A549 treated with AZD2906 at 1 μM for 4 hours (cell line): ENCODE measurements at places on chromosomes 6 and 20. TPM values are rescaled to one million over a fixed set of nuclear protein-coding genes. Genes with fewer than 3 reads are reported as not detected.

TRIM10 gene
- total RNA-seq: 0.01 TPM in 1 of 5 replicates, not detected in the others

OTOR gene
- total RNA-seq: not detected in 5 replicates

NPBWR2 gene
- not detected in 5 replicates for total RNA-seq

PDE7B gene
- 0.51 to 0.87 TPM (median 0.66 TPM) in 5 replicates for total RNA-seq

IMPG1 gene
- total RNA-seq: not detected in 5 replicates

HELZ2 gene
- 30.2 to 39.3 TPM (median 31.3 TPM) in 5 replicates for total RNA-seq

MTCH1 gene
- 116 to 134 TPM (median 132 TPM) in 5 replicates for total RNA-seq

CYP39A1 gene
- total RNA-seq: 0.03 to 0.07 TPM in 2 of 5 replicates, not detected in the others

RSPO3 gene
- total RNA-seq: 59.5 to 80.5 TPM (median 63.8 TPM) in 5 replicates

LGSN gene
- total RNA-seq: 2.2 to 2.4 TPM (median 2.3 TPM) in 5 replicates

MOCS1 gene
- total RNA-seq: 2.2 to 3.0 TPM (median 2.6 TPM) in 5 replicates

HLA-DOA gene
- total RNA-seq: 0.05 TPM in 1 of 5 replicates, not detected in the others

RHAG gene
- 0.05 to 0.06 TPM in 2 of 5 replicates, not detected in the others for total RNA-seq

FOXA2 gene
- 13.0 to 20.1 TPM (median 17.9 TPM) in 5 replicates for total RNA-seq

PRDM1 gene
- 5.0 to 6.7 TPM (median 5.5 TPM) in 5 replicates for total RNA-seq

EPHA7 gene
- 0.03 to 0.13 TPM (median 0.06 TPM) in 5 replicates for total RNA-seq

SLC35D3 gene
- 0.05 to 0.09 TPM (median 0.09 TPM) in 4 of 5 replicates, not detected in the other for total RNA-seq

GMPR gene
- 3.9 to 6.8 TPM (median 5.6 TPM) in 5 replicates for total RNA-seq

SPATA25 gene
- total RNA-seq: 0.23 to 0.48 TPM (median 0.30 TPM) in 5 replicates

ARFGEF3 gene
- total RNA-seq: 0.45 to 0.59 TPM (median 0.53 TPM) in 5 replicates

GRM4 gene
- 0.08 to 0.17 TPM (median 0.14 TPM) in 5 replicates for total RNA-seq

PRSS16 gene
- 3.2 to 3.5 TPM (median 3.5 TPM) in 5 replicates for total RNA-seq

PNRC1 gene
- 26.8 to 38.5 TPM (median 34.2 TPM) in 5 replicates for total RNA-seq

ENPP5 gene
- 0.04 TPM in 1 of 5 replicates, not detected in the others for total RNA-seq

TPMT gene
- 5.1 to 6.6 TPM (median 5.4 TPM) in 5 replicates for total RNA-seq

GRM1 gene
- total RNA-seq: 0.01 to 0.03 TPM (median 0.01 TPM) in 5 replicates

WFDC6 gene
- not detected in 5 replicates for total RNA-seq

XKR7 gene
- total RNA-seq: 0.01 TPM in 3 of 5 replicates, not detected in the others

SCRT2 gene
- 0.02 TPM in 1 of 5 replicates, not detected in the others for total RNA-seq

CD93 gene
- 0.01 TPM in 2 of 5 replicates, not detected in the others for total RNA-seq

RGS17 gene
- total RNA-seq: 4.7 to 6.3 TPM (median 5.8 TPM) in 5 replicates

KCNS1 gene
- not detected in 5 replicates for total RNA-seq

BMP6 gene
- total RNA-seq: 14.2 to 19.0 TPM (median 18.0 TPM) in 5 replicates

WDR27 gene
- total RNA-seq: 7.8 to 11.6 TPM (median 9.7 TPM) in 5 replicates
